PC-3 (cell line): ENCODE measurements at places on chromosomes 6 and 20. TPM values are rescaled to one million over a fixed set of nuclear protein-coding genes. Genes with fewer than 3 reads are reported as not detected.
A peak's percentile ranks its signal among the peaks of the same experiment; 100 is the strongest.

The FAM184A gene
- total RNA-seq = 1.2 and 4.4 TPM in 2 replicates

DNA sequence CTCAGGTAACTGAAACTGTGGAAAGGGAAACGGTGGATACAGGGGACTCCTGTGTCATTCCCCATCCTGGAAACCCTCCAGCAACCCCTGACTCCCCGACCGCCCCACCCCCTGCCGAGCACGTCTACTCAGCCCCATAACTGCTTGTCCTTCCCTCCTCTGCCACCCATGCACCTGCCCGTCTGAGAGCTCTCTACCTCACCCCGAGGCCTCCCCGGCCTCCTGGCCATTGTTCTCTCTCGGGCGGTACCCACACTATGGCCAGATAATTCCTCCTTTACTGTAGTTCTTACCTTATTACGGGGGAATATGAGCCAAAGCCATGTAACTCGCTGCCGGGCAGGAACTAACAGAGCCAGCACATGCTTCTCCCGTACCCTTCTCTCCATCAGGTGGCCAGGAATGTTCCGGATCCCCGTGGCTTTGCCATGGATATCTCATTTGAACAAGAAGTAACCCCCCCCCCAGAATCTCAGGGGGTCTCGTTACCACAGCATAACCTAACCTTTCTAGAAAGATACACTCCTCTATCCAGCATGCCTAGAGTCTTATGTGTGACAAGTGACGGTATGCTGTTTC is 4.8 kb upstream of the IRF4 start:
- no peak overlapping the region for H3K4me3 ChIP-seq
- H3K27ac ChIP-seq = no peak overlapping the region
- H3K27me3 ChIP-seq = peaks cover 36% of the 10 kb centered on the region
- no peak for DNase-seq
- no peaks in the 10 kb centered on the region for H3K36me3 ChIP-seq
- H3K4me1 ChIP-seq = 0 out of 2 replicates have a peak, but pooled peaks cover 3% of the 10 kb centered on the region

GRCh38 chr20:16205507-16205906 is 367.7 kb downstream of the KIF16B start:
- H3K36me3 ChIP-seq = no peaks in the 10 kb centered on the region
- H3K4me1 ChIP-seq = peaks cover 4% of the 10 kb centered on the region; the same call in 1 of the 2 replicates
- no peaks in the 10 kb centered on the region for H3K27me3 ChIP-seq
- H3K4me3 ChIP-seq = no peak overlapping the region

DNA sequence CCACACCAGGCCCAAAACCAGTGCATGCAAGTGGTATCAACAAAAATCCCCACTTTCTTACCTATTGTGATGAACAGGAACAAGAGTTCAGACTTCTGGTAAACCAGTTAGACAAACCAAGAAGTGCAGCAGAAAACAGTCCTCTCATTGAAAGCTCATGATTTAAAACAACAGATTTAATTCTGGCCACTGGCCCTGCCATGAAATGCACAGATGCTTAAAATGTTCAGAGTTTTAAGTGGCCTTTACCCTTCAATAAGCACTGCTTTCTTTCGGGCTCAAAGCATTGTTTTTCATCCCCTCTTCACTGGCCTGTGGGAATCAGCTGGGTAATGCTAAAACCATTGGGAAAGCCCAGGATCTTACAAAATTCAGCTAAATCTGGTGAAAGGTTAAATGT is 102.4 kb upstream of the ISM1 start:
- H3K27me3 ChIP-seq = no peaks in the 10 kb centered on the region
- H3K27ac ChIP-seq = no peak overlapping the region
- H3K4me1 ChIP-seq = no peaks in the 10 kb centered on the region
- H3K36me3 ChIP-seq = no peaks in the 10 kb centered on the region
- no peak for DNase-seq
- no peak overlapping the region for H3K4me3 ChIP-seq

DNA sequence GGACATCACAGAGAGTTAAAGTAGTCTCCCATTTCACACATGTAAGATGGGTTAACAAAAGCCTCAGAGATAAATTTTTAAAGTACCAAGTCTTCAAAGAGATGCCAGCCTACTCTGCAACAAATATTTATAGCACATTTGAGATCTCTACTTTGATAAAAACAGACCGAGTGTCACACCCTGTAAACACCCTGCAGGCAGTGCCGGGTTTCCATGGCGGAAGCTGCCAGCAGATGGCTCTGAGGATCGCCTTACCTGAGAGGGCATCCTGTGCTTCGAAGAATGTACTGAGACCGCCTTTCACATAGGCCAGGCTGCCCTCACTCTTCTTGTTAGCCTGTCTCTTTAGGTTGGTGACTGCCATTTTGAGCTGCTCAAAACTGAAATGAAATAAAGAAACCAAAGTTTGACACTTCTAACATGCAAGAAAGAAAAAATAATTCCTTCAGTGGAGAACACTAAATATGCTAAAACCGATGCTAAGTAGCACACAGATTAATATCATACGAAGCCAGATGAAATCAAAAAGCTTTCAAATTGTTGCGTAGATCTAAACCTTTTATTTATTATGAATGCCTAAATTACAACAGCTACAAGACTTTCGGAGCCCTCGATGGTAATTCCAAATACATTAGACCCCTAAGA is 39.3 kb downstream of the HUS1B start:
- no peaks in the 10 kb centered on the region for H3K27me3 ChIP-seq
- H3K27ac ChIP-seq = no peak overlapping the region
- peak; percentile 69 for DNase-seq
- peaks cover 8% of the 10 kb centered on the region; the same call in 1 of the 2 replicates for H3K4me1 ChIP-seq

The ILRUN gene
- 54.8 and 59.5 TPM in 2 replicates for total RNA-seq

The UBE2C gene
- total RNA-seq = 251 and 304 TPM in 2 replicates

GRCh38 chr6:133085896-133086295 is 155.3 kb upstream of the EYA4 start:
- H3K27me3 ChIP-seq = no peaks in the 10 kb centered on the region
- DNase-seq = no peak
- no peaks in the 10 kb centered on the region for H3K36me3 ChIP-seq
- H3K27ac ChIP-seq = no peak overlapping the region
- H3K4me1 ChIP-seq = peaks cover 9% of the 10 kb centered on the region
- H3K4me3 ChIP-seq = no peak overlapping the region

DNA sequence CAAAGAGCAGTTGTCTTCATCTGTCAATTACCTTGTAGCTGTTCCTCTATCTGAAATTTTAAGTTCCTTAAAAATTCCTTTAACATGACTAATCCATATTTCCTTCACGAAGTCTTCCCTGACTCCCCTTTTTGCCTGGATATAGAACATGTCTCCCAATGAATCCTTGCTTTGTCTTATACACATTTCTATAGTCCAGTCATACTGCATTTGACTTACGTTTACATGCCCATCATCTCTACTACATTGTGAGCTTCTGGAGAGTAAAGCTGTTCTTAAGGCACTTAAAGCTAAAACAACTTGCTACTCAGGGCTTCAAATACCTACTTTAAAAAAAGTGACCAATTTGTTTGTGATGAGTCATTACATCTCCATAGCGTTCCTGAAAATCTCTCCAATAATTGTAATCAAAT is 4.9 kb downstream of the REV3L start:
- no peak overlapping the region for H3K27ac ChIP-seq
- no peaks in the 10 kb centered on the region for H3K27me3 ChIP-seq
- peak overlapping the region; percentile 45; the same call in 1 of the 2 replicates for H3K4me3 ChIP-seq
- no peaks in the 10 kb centered on the region for H3K36me3 ChIP-seq
- peak; percentile 59 for DNase-seq
- peaks cover 27% of the 10 kb centered on the region for H3K4me1 ChIP-seq

The GRM1 gene
- 0.11 TPM in 1 of 2 replicates, not detected in the other for total RNA-seq

The PTCHD4 gene
- not detected in 2 replicates for total RNA-seq

DNA sequence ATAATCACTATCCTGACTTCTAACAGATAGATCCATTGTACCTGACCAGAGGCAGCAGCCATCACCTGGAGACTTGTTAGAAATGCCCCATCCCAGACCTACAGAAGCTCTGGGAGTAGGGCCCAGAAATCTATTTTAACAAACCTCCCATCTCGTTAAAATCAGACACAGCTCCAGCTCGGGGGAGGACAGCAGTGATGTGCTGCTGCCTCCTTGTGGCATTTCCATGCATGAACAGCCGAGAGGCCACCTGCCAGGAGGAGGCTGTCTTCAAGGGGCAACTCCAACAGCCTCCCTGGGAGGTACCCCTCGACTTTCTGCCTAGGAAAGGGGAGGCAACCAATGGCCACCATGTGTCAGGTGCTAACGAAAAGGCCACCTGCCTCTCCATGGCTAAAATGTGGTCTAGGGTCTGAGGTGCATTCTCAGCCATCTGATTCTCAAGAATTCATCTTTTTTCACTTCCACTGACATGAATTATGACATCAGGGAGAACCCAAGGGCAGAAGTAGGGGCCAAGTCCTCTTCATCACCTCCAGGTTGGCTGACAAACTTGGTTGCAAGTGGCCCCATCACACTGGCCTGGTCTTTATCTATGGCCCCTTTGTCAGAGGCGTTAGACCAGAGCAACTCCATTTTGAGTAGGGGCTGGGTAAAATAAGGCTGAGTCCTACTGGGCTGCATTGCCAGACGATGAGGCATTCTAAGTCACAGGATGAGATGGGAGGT is 12.2 kb upstream of the KCNK15 start:
- no peaks in the 10 kb centered on the region for H3K36me3 ChIP-seq
- H3K27ac ChIP-seq = no peak overlapping the region
- H3K4me3 ChIP-seq = no peak overlapping the region
- H3K27me3 ChIP-seq = no peaks in the 10 kb centered on the region
- DNase-seq = peak; percentile 90

DNA sequence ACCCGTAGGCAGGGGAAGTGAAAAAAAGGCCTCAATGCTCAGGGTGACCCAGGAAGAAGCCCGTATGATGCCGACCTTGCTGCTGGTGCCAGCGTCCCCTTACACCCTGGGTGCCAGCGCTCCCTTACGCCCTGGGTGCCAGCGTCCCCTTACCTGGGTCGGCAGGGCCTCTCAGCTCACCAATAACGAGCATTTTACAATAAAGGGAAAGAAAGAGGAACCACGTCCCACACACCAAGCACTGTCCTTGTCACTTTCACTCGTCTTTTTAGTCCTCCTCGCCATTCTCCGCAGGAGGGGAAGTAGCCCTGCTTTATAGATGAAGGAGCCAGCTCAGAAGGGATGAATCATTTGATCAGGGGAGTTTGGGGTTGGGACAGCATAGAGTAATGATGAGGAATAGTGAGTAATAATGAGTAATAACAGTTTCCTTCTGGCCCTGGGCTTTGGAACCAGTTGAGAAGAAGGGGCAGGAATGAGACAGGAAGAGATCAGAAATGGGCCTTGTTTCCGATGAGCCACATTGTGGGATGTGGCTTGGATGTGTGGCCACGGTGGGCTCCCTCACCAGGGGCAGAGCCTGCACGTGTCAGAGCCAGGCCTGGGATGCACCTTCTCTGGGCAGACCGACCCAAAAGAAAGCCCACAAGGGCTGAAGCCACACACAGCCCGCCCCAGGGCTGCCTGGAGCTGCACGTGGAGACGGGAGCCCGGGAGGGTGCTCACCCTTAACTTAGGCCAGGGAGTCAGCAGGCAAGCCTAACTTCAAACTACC is 75.7 kb downstream of the SYNJ2 start:
- H3K4me3 ChIP-seq = peak overlapping the region; percentile 36; the same call in 1 of the 2 replicates
- H3K27me3 ChIP-seq = no peaks in the 10 kb centered on the region
- peaks cover 50% of the 10 kb centered on the region for H3K4me1 ChIP-seq

GRCh38 chr20:1905693-1906092 is 10.5 kb downstream of the SIRPA start:
- no peak overlapping the region for H3K27ac ChIP-seq
- H3K4me1 ChIP-seq = no peaks in the 10 kb centered on the region
- no peak overlapping the region for H3K4me3 ChIP-seq
- DNase-seq = no peak

The TFAP2C gene
- total RNA-seq = 36.3 and 37.6 TPM in 2 replicates

The RXRB gene
- 24.0 and 30.9 TPM in 2 replicates for total RNA-seq

GRCh38 chr20:39871013-39871412 is 818.0 kb downstream of the MAFB start:
- H3K4me1 ChIP-seq = no peaks in the 10 kb centered on the region
- H3K27me3 ChIP-seq = no peaks in the 10 kb centered on the region
- H3K4me3 ChIP-seq = no peak overlapping the region

The TMEM244 gene
- not detected in 2 replicates for total RNA-seq

The BPIFB4 gene
- not detected in 2 replicates for total RNA-seq

GRCh38 chr20:42494290-42494689 is 695.4 kb downstream of the PTPRT start:
- no peak overlapping the region for H3K27ac ChIP-seq
- no peaks in the 10 kb centered on the region for H3K36me3 ChIP-seq
- H3K4me3 ChIP-seq = no peak overlapping the region
- H3K27me3 ChIP-seq = no peaks in the 10 kb centered on the region
- DNase-seq = peak; percentile 14

- H3K27me3 ChIP-seq = no peaks in the 10 kb centered on the region
- no peaks in the 10 kb centered on the region for H3K36me3 ChIP-seq
- H3K4me3 ChIP-seq = no peak overlapping the region
- no peak overlapping the region for H3K27ac ChIP-seq
- no peaks in the 10 kb centered on the region for H3K4me1 ChIP-seq
These were observed 43.3 kb upstream of the TNFRSF21 start for GRCh38 chr6:47352966-47353365.

GRCh38 chr6:91288741-91289140 is 701.9 kb upstream of the MAP3K7 start:
- DNase-seq = no peak
- no peak overlapping the region for H3K27ac ChIP-seq
- H3K36me3 ChIP-seq = no peaks in the 10 kb centered on the region

GRCh38 chr6:20778912-20779311 is 244.7 kb downstream of the CDKAL1 start:
- 0 out of 2 replicates have a peak, but pooled peaks cover 3% of the 10 kb centered on the region for H3K36me3 ChIP-seq
- H3K4me1 ChIP-seq = no peaks in the 10 kb centered on the region
- no peak overlapping the region for H3K27ac ChIP-seq
- DNase-seq = no peak

The ANKRD66 gene
- total RNA-seq = not detected in 2 replicates

- peak overlapping the region; percentile 26; the same call in 1 of the 2 replicates for H3K4me3 ChIP-seq
- no peak for DNase-seq
- no peaks in the 10 kb centered on the region for H3K27me3 ChIP-seq
These were observed 60.6 kb downstream of the HIVEP2 start for GRCh38 chr6:142884214-142885035.

GRCh38 chr6:52190409-52190808 is 4.2 kb downstream of the IL17A start:
- no peak overlapping the region for H3K4me3 ChIP-seq
- DNase-seq = no peak
- no peak overlapping the region for H3K27ac ChIP-seq
- H3K4me1 ChIP-seq = no peaks in the 10 kb centered on the region
- peaks cover 45% of the 10 kb centered on the region for H3K27me3 ChIP-seq

The ATF6B gene
- 33.4 and 35.7 TPM in 2 replicates for total RNA-seq

GRCh38 chr6:169968541-169969270 is 217.3 kb downstream of the ERMARD start:
- H3K27me3 ChIP-seq = no peaks in the 10 kb centered on the region
- H3K4me1 ChIP-seq = no peaks in the 10 kb centered on the region
- no peak overlapping the region for H3K27ac ChIP-seq
- no peaks in the 10 kb centered on the region for H3K36me3 ChIP-seq
- no peak overlapping the region for H3K4me3 ChIP-seq
- DNase-seq = peak; percentile 12

DNA sequence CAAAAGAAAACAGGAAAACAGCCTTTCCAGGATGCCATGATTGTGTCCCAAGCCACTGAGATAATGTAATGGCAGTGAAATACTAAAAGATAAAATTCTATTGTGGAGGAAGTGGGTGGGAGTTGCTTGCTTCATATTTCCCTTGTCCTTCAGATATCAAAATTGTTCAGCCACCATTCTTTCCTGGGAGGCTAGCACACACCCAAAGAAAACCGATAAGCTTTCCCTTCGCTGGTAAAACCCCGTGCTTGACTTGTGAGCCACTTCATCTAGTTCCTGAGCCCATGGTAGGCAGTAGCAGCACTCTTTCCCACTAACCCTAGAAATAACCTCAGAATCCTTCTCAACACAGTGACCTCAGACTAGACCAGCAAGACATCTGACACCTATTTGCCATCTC is 357.4 kb upstream of the PLCB4 start:
- no peaks in the 10 kb centered on the region for H3K36me3 ChIP-seq
- H3K27me3 ChIP-seq = peaks cover 54% of the 10 kb centered on the region
- no peaks in the 10 kb centered on the region for H3K4me1 ChIP-seq
- H3K27ac ChIP-seq = no peak overlapping the region
- DNase-seq = no peak
